Erythroblast (primary cell): ENCODE measurements at places on chromosomes 11 and 22.

DNA sequence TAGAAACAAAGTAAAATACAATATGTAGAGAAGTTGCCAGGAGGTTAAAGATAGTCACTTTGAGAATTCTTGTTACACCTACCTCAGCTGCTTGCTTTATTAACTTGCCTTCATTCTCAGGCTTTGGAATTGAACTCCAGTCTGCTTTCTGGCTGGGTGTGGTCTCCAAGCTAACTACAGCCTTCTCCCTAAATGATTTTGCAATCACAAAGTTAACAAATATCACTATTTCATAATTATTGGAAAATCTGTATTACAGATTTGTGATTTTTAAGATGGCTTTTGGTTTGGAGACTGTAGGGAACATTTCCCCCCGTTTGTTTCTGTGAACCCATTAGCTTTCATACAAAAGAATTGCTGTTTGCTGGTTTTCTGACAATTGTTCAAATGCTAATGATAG is 2.2 kb downstream of the PLAAT5 start:
- DNase-seq = no peak

DNA sequence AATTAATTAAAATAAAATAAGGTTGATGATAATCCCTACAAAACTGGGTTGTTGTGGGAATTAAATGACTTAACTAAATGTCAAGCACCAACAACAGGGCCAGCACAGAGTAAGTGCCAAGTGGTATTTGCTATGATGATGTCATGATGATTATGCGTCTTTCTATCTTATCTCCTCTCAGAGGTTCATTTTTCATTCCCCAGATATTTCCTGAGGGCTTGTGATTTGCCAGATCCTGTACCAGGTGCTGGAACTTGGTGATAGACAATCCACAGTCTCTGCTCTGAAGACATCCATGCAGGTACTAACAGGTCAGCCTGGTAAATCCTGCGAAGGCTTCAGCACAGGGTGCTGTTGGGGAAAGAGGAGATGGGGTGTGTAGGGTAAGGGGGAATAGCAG is 8.1 kb upstream of the MYH9 start:
- peak; percentile 81 for DNase-seq

DNA sequence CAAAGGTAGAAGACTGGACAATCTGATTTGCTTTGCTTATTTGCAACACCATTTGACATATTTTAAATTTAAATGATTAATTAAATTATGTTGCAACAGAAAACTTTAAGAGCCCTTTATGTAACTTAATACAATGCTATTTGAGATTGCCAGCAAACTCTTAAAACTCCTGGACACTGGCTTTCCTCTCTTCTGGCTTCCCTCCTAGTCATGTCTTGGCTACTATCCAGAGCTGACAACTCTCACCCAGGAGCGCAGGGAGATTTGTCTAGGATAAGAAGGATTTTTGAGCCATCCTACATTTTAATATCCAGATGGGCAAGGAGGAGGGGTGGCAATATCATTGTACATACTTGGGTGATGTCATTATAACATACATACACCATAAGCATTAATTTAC is 134.3 kb downstream of the ELP4 start:
- no peak for DNase-seq

- no peak for DNase-seq
Observed at GRCh38 chr22:47919001-47919441, 1156.6 kb downstream of the TBC1D22A start.

- DNase-seq = no peak
Observed at GRCh38 chr22:36193171-36193570, 8.4 kb downstream of the APOL4 start.

GRCh38 chr11:134994431-134994830 is 582.4 kb upstream of the B3GAT1 start:
- no peak for DNase-seq

DNA sequence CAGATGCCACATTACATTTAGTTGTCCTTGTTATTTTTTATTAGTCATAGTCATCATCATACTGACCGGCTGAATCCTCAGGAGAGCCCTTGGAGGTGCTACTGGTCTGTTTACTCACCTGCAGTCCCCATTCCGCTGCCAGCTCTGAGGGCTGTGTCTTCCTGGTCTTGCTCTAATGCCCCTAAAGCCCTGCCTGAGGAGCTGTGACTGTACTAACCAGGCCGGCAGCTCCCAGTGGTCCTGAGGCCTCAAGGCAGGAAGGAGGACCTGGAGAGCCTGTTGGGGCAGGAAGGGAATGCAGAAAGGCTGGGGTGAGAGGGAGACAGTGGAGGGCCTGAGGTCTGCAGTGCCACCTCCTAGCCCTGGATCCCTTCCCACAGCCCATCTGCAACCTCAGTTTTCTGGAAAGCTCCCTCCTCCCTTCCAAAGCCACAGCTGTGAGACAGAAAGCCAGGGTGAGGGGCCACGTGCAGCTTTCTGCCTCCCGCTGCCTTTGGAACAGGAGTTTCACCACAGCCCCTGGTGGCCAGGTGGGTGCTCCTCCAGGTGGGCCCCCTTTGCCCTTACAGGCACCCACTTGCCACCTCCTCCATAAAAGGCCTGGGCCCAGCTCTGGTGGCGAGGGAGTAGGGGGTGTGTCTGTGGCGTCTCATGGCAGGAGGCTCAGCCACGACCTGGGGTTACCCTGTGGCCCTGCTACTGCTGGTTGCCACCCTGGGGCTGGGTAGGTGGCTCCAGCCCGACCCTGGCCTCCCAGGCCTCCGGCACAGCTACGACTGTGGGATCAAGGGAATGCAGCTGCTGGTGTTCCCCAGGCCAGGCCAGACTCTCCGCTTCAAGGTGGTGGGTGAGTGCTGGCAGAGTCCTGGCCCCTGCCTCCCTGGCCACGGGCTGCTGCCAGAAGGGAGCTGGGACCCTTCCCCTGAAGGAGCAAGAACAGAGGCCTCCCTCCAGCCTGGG is at the start of gene ZP1:
ZP1 (plus strand) TSS at position 632 of the 960 bp plus-strand sequence; CDS start at position 652, 20 bp downstream.
- no peak for DNase-seq

GRCh38 chr11:56906683-56907148 is 82.0 kb upstream of the OR5AK2 start:
- no peak for DNase-seq

- no peak for DNase-seq
Observed at GRCh38 chr11:34508524-34508923, 5.1 kb downstream of the ELF5 start.
